ENCODE measurements at places on chromosomes 6 and 20. TPM values are rescaled to one million over a fixed set of nuclear protein-coding genes. Genes with fewer than 3 reads are reported as not detected.

The ULBP3 gene
- total RNA-seq, result 18.0 TPM

The ABHD16B gene
- total RNA-seq, result not detected

The DEFB124 gene
- not detected for total RNA-seq

The PROKR2 gene
- total RNA-seq, result not detected

The CYP39A1 gene
- 4.5 TPM for total RNA-seq

The BMP5 gene
- not detected for total RNA-seq

The GABRR2 gene
- total RNA-seq, result 0.16 TPM

The GSTA2 gene
- total RNA-seq, result not detected

The SYNE1 gene
- total RNA-seq, result 320 TPM

The PLCG1 gene
- 61.3 TPM for total RNA-seq

The FAM229B gene
- 13.3 TPM for total RNA-seq

The SMIM13 gene
- 8.0 TPM for total RNA-seq

The SMOC2 gene
- total RNA-seq, result not detected

The HLA-DPA1 gene
- total RNA-seq, result 6.7 TPM

The WFDC10B gene
- total RNA-seq, result 0.32 TPM
